ENCODE measurements at places on chromosomes 12 and 14. TPM values are rescaled to one million over a fixed set of nuclear protein-coding genes. Genes with fewer than 3 reads are reported as not detected.

RASAL1 gene
- not detected for total RNA-seq

LBHD2 gene
- not detected for total RNA-seq

DIO3 gene
- total RNA-seq, result 9.0 TPM

RD3L gene
- total RNA-seq, result not detected

DNA sequence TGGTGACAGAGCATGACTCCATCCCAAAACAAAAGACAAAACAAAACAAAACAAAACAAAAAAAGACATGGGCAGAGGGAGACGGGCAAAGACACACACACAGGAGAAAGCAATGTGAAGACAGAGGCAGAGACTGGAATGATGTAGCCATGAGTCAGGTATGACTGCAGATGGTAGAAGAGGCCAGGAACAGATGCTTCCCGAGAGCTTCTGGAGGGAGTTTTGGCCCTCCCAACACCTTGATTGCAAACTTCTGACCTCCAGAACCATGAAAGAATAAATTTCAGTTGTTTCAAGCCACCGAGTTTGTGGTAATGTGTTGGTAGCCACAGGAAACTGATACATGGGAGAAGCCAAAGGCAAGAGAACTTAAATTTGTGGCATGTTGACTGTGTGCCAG, 27.1 kb downstream of the VWF start:
- H3K27ac ChIP-seq, result no peak overlapping the region
- no peak overlapping the region for H3K4me3 ChIP-seq
- no peaks in the 10 kb centered on the region for H3K36me3 ChIP-seq

DNA sequence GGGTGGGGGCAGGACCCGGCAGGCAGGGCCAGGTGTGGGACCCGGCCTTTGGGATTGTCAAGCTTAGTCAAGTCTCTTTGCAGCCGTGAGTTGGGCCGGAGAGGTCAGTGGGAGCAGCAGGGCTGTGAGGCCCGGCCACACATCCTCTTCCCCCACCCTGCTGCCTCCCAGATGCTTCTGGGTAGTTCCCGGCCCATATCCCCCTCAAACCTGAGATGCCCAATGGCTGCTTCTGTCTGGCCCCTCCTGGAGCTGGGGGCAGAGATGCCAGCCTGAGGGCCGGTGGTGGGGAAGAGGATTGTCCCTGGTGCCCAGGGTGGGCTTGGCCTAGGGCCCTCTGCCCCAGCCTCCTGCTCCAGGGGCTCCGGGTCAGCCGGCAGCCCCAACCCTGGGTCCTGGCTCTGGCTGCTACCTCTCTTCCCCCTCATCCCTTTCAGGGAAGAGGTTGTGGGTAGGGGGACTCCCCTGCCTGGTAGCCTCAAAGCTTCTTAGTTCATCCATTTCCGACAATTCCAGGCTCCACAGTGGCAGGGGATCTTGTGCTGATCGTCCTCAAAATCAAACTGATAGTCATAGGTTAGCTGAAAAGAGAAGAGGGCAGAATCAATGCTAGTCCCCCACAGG, 2.8 kb upstream of the PRKAG1 start:
- DNase-seq, result no peak
- no peaks in the 10 kb centered on the region for H3K4me1 ChIP-seq
- no peak overlapping the region for H3K27ac ChIP-seq
- H3K27me3 ChIP-seq, result no peaks in the 10 kb centered on the region
- no peaks in the 10 kb centered on the region for H3K36me3 ChIP-seq

DNA sequence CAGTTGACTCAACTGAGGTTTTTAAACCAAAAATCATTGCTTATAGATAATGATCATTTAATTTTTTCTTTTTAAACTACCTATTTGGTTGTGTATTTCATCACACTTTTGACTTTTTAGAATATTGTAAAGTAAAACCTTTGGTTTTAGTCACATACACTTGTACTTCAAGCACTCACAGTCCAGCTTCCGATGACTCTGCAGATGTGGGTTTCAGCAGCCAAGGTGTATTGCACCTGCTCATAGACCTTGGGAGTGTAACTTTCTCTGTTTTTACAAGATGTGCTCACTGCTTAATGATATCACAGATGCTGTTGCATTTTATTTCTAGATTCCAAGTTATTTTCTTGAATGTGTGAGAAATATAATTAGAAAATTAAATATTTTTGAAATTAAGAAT, 188.3 kb upstream of the SLC38A2 start:
- no peaks in the 10 kb centered on the region for H3K36me3 ChIP-seq
- H3K27me3 ChIP-seq, result no peaks in the 10 kb centered on the region
- DNase-seq, result no peak
- H3K4me3 ChIP-seq, result no peak overlapping the region
